ENCODE measurements at places on chromosomes 6 and 20.

DNA sequence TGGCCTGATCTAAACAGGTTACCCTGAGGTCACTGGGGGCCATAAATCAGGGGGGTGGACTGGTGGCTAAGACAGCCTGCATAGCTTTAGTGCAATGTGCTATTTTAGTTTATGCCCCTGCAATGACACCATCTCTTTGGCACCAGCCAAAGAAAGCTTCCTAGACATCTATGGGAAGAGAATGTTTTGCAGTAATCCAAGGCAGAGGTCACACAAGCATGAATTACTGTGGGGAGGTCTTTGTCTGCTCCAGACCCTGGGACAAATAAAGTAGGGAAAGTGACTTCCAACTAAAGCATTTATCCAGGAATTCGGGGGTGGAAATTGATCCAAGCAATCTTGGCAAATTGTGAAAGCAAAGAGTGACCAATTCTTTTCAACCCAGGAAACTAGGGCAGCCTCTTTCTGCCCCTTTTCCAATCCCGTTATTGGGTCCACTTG is 5.3 kb downstream of the RIPOR2 start:
- no peak for DNase-seq

DNA sequence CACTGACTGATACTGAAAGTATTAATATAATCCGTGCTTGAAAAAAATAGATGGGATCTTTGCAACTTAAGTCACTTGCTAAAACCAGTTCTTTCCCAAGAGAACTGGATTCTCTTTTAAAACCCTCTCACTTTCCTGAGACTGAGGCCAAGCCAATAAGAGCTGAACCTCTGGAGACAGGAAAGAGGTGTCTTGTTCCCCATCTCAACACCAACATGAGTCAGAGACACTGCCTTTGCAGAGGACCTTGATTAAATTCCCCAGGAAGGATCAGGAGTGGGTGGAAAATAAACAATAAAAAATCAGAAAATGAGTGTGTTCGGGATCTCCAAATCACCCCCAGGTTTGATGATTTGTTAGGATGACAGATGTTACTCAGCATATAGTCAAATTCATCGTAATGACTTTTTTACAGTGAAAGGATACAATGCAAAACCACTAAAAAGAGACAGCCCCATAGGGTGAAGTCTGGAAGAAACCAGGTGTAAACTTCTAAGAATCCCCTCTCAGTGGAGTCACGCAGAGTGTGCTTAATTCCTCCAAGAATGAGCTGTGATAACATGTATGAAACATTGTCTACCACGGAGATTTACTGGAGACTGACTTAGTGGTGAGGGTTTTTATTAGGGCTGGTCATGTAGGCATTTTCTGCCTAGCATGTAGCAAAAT is 122.8 kb upstream of the BEND3 start:
- DNase-seq = no peak

DNA sequence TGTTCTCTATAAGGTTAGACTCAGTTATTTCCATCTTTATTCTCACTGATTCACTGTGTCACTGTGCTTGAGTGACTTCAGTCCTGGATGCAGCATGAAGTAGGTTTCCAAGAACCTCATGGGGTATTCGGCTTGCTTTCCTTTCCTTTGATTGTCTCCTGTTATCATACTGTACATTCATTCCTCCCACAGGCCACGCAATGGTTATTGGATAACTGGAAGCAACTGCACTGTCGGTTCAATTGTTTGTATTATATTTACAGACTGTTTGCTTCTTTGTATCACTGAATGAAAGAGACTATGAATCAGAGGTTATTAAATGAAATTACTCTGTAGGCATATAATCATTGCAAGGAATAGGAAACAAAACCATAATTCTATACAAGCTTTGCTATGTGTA is 129.4 kb downstream of the MAP7 start:
- no peak for DNase-seq

- no peak for DNase-seq
Observed at GRCh38 chr6:134741200-134741536, 208.7 kb downstream of the ALDH8A1 start.

Measured in activated CD4-positive, CD25-positive, alpha-beta regulatory T cell treated with anti-CD3 and anti-CD28 coated beads, Interleukin-2, amount 50 U/mL, for 16 hours (primary cell).